Stimulated activated CD4-positive, alpha-beta T cell treated with anti-CD3 and anti-CD28 coated beads, Interleukin-12 subunit alpha, Interleukin-12 subunit beta, amount 100 ng/mL, for 4 hours (primary cell): ENCODE measurements at places on chromosomes 7 and 10.

DNA sequence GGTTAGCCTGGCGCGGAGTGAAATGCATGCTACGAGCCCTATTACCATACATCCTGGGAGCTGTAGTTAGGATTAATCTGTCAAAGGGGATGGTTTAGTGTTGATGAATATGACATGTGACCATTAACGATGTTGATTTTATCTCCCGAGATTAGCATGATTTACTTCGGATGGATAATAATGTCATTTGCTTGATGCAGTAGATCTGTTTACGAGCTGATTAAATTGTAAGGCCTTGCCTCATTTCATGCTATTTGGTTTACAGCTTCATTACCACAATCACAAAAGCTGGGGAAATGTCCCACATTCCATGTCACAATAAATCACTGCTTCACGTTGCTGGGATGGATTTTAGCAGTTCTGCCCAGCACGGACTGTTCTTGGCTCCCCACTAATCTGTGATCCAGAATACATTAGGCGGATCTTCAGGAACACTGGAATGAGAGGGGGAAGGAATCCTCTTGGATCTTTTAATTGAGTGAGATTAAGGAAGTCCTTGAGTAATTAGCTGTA, 22.3 kb downstream of the ZNF503 start:
- DNase-seq: no peak

DNA sequence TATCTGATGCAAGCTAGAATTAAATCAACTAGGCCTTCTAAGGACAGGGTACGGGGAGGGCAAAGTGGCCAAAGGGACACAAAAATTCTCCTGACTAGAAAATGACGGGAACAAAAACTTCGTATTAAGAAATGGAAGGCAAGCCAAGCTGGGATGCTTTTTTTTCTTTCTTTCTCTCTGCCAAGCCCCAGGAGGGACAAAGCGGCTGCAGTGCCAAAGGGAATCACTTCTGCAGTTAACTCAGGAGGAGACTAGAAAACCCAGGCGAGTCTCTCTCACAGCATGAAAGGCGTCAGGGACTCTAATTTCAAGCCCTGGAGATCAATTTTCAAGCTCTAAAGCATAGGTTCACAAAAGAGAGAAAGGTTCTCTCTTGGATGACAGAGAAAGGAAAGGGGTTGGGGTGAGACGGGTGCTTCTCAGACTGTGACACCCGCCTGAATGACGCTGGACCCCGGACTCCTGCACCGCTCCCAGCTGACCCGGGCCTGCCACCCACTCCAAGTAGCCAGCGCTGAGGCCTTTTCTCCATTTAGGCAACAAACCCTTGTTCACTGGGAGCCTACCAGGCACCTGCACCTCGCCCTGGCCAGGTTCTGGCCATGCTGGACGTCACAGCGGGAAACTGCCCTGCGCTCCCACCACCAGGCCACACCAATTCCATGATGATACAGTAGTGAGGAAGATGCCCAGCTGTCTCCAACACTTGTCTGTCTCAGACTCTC, 56.5 kb downstream of the KIAA1549 start:
- no peak for DNase-seq

- DNase-seq: no peak
Observed at GRCh38 chr10:27792216-27792615, 46.6 kb upstream of the MKX start.

GRCh38 chr7:149753375-149754233, 19.8 kb downstream of the ZNF467 start:
- DNase-seq: no peak

- DNase-seq: no peak
Observed at GRCh38 chr10:83167081-83167480, 972.2 kb upstream of the GHITM start.

DNA sequence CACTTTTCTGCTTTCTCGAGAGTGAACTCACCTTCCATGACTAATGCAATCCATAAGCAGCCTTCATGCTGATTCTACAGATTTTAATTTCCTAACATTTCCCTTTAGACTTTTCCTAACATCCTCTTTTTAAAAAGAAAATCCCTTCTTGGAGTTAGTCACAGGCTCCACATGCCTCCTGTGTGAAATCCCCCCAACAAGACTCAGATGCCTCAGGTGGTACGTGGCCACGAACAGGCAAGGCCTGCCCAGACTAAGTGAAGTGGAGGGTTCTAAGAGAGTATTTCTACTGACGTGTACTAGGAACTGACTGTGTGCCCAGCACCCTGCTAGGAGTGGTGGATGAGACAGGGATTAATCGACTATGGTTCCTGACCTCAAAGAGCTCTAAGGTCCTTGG, 125.9 kb upstream of the HPS1 start:
- DNase-seq: no peak

DNA sequence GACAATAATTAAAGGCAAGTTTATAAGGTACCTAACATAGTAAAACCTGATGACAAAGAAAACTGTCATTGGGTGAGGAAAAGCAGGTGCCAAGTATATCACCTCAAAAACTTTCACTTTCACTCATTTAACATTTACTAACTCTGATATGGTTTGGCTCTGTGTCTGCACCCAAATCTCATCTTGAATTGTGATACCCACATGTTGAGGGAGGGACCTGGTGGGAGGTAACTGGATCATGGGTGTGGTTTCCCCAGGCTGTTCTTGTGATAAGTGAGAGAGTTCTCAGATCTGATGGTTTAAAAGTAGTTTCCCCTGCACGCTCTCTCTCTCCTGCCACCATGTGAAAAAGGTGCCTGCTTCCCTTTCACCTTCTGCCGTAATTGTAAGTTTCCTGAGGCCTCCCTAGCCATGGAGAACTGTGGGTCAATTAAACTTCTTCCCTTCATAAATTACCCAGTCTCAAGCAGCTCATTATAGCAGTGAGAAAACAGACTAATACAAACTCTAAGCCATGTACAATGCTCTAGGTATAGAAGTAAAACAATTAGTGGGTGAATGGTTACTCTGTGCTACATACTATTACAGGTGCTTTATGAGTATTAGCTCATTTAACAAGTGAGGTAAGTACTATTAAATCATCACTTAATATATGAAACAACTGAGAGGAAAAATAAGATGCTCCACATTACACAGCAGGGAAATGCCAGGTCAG, 199.0 kb downstream of the CHCHD3 start:
- no peak for DNase-seq
